ENCODE measurements at places on chromosomes 1 and 21. TPM values are rescaled to one million over a fixed set of nuclear protein-coding genes. Genes with fewer than 3 reads are reported as not detected.

Gene CELA2B
- total RNA-seq = not detected

Gene USH2A
- not detected for total RNA-seq

Gene LCE2C
- not detected for total RNA-seq

Gene APH1A
- total RNA-seq = 165 TPM

Gene SYT11
- 36.5 TPM for total RNA-seq

Gene CLCA4
- not detected for total RNA-seq

Gene KCNT2
- 1.4 TPM for total RNA-seq

Gene PLPPR4
- not detected for total RNA-seq

Gene KIFAP3
- total RNA-seq = 19.6 TPM

Gene YBX1
- total RNA-seq = 829 TPM

Gene ATP6V1G3
- total RNA-seq = not detected

Gene OR2AK2
- total RNA-seq = not detected

Gene LINGO4
- total RNA-seq = not detected

Gene ACP6
- total RNA-seq = 9.4 TPM

Data from endothelial cell of umbilical vein (primary cell).